CD4-positive, alpha-beta T cell treated with Interleukin-12 subunit alpha and Interleukin-12 subunit beta, for 1 hour (primary cell): ENCODE measurements at places on chromosomes 3 and 15.

GRCh38 chr3:94303897-94304296, 241.0 kb downstream of the NSUN3 start:
- DNase-seq, result no peak

DNA sequence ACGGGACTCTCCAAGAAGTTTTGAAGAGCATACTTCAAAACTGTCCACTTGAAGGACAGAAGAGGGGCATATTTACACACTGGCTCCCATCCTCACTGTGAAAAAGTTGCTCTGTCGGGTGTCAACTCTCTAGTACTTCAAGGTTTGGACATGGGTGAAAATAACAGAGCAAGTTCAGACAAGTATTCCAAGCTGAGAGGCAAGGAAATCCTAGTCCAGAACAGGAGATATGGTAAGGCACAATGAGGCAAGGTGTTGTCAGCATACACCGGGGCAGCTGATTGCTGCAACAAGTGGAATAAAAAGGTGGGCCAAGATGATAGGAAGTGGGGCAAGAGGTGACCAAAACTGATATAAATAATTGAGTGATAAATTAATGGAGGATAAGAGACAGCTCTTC, 4.8 kb upstream of the TFDP2 start:
- no peak for DNase-seq

DNA sequence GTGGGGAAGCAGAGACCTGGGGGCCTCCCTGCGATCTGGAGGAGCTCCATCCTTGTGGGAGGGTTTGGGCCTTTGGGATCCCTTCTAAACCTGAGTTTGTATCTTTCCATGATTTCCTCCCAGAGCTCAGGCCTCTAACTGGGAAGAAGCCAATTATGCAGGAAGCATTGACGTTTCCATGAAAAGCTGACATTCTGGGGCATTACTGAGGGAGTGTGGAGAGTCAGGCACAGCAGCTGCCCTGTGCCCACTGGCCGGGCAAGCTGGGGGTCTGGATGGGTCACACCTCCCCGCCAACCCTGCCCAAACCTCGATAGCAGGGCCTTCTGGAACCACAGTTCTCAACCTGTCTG, 74.9 kb downstream of the EFCAB12 start:
- DNase-seq, result no peak

- no peak for DNase-seq
These were observed 97.4 kb downstream of the LRRK1 start for GRCh38 chr15:101016581-101016980.

DNA sequence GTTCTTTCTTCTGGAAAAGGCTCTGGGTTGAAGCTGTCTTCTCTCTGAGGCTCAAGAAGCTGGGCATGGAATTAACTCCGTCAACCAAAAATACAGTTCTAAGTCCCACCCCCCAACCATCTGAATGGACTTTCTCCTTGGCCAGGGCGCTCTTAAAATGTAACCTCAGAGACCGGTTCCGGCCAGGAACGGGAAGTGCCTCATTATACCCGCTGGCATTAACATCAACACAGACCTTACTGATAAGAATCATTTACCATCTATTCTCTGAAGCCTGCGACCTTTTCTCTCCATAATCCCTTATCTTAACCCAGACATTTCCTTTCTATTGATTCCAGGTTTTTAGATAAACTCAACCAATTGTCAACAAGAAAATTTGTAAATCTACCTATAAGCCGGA, 64.7 kb downstream of the ATP1B3 start:
- no peak for DNase-seq

GRCh38 chr15:53910236-53910849, 67.9 kb upstream of the UNC13C start:
- no peak for DNase-seq

GRCh38 chr3:143822798-143823197, 25.5 kb downstream of the SLC9A9 start:
- no peak for DNase-seq

DNA sequence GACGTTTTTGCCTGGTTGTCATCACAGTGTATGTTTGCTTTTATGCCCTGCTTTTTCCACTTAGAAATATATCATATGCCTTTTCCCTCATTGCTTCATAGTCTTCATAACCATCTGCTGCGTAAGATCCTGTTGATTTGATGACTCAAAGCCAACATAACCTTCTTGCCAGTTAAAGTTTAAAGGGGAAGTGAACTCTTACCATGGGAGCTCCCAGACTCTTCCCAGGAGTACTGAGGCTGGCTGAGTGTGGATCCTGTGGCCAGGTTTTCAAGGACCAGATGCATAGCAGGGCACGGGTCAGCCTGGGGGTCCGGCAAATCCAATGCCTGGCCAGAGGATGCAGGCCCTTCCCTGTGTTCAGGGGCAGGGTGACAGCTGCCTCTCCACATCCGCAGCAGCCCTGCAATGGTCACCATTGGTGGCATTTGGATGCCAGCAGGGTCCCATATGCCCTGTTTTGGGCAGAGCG, 42.0 kb upstream of the SACM1L start:
- DNase-seq, result no peak

GRCh38 chr15:83250781-83251180, 33.7 kb downstream of the BNC1 start:
- no peak for DNase-seq

GRCh38 chr3:179450901-179451264, 387 bp downstream of the GNB4 start:
- no peak for DNase-seq

DNA sequence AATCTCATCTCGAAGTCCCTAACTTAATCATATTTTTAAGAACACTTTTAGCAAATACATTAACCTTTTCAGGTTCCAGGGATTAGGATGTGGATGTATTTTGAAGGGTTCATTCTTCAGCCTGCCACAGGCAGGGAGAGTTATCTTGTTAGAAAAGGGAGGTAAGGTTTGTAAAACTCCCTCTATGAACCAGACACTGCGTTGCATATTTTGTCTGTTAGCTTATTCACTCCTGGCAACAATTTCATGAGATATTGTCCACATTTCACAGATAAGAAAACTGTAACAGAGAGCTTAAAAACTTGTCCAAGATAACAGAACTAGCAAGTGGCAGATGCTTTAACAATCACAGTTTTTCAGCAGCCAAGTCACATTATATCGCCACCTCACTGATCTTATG, 155.4 kb downstream of the DIPK2A start:
- DNase-seq, result no peak

GRCh38 chr3:177687291-177687690, 490.0 kb upstream of the TBL1XR1 start:
- no peak for DNase-seq

DNA sequence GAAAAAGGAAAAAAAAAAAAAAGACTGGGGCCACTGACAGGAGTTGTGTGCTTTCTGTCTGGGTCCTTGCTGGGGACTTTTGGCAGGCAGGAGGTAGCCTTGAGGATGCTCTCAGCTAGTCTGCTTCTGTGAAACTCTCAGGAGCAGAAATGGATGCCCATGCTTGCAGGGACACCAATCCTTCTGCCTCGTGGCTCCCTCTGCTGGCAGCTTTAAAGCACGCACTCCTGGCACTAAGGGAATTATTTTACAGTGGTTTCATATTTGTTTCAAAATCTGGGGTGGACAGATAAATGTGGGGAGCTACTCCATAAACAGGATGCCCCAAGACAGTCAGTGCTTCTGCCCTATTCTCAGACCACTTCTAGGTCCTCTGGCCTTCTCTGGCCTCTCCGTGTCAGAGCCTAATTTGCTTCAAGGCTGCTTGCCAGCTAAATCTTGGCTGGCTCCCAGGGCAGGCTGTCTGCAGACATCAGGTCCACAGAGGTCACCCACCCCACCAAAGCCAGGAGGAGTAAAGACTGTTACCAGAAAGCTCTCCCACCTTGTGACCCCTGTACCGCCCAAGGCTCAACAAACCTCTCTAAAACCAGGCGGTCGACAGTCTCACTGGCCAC, 17.1 kb downstream of the TRAIP start:
- peak; percentile 86 for DNase-seq

- DNase-seq, result no peak
These were observed 207.3 kb downstream of the NECTIN3 start for GRCh38 chr3:111278959-111279358.

DNA sequence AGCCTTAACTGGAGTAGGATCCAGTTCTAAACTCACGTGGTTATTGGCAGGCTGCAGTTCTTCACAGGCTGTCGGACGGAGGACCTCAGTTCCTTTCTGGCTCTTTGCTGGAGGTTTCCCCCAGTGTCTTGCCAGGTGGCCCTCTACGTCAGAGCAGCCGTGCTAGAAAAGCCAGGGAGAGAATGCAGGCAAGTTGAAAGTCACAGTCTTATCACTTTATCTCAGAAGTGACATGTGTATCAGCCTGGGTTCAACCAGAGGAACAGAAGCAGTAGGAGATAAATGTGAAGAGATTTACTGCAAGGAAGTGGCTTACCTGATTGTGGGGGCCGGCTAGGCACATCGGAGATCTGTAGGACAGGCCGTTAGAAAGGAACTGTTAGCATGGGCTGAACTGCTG, 125.3 kb upstream of the BNIP2 start:
- DNase-seq, result peak; percentile 48

DNA sequence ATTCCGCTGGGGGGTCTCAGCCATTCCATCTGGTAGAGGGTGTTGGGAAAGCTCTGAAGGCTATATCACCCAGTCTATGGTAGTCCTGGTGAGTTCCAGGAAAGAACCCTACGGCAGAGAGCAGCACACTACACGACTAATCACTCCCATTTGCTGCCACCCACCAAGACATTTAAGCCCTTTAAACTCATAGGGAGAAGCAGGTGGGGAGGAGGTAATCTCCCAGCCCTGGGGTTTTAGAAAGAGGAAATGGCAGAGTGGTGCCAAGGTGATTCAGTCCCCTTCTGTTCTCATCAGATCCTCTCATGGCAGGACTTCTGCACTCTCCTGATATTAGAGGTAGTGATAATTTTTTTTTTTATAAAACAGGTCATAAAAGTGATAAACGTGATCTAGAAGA, 10.6 kb upstream of the VWA5B2 start:
- DNase-seq, result no peak

- no peak for DNase-seq
These were observed 41.4 kb downstream of the SNAPC5 start for GRCh38 chr15:66456211-66456610.

- DNase-seq, result no peak
These were observed 4.0 kb upstream of the CHRNB4 start for GRCh38 chr15:78645009-78645408.

DNA sequence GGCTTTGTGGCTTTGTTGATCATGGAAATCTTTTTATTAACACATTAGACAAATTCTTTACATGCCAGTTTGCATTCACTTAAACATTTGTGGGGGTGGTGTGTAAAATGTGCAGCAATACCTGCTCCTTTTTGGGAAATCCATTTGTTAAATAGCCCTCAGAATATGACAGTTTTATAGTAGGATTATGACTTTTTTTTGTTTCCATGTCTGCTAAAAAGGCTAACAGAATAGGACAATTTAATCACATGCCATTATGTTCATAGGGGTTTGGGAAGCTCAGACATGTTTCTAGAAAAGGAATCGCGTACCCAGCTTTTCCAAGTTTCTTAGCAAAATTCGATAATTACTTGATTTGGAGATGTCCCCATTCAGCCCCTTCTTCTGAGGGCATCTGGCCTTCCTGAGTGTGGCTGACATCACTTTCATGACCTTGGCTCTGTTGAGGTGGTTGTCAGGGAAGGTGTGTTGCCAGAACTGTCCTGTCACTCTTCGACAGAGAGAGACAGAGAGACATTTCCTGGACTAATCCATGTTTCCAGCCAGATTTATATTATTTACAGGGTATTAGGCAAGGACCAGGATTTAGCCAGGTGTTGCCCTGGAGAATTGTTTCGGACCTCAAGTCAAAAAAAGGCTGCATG, 126.4 kb downstream of the PTPRG start:
- no peak for DNase-seq
